CD4-positive, alpha-beta T cell treated with Interleukin-2 at 100 ng/mL for 4 hours (primary cell): ENCODE measurements at places on chromosomes 12 and 14.

DNA sequence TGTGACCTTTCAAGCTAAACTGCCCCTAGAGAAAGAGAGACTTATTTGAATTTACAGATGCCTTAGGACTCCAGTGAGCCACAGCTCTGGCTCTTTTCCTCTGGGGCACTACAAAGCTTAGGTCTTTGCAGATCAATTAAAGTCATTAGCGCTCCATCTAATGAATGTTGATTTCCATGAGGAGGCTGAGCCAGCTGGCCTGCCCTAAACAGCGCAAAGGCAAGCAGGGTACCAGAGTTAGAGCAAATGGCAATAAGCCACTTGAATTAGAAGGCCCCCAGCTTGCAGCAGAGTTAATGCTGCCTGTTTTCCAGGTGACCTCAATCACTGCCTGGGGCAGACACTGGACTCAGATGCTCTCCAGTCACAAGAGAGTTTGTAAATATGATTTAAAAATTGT, 695.3 kb downstream of the DIO2 start:
- no peak for DNase-seq

GRCh38 chr12:2354151-2354991, 301.6 kb downstream of the CACNA1C start:
- DNase-seq = no peak

DNA sequence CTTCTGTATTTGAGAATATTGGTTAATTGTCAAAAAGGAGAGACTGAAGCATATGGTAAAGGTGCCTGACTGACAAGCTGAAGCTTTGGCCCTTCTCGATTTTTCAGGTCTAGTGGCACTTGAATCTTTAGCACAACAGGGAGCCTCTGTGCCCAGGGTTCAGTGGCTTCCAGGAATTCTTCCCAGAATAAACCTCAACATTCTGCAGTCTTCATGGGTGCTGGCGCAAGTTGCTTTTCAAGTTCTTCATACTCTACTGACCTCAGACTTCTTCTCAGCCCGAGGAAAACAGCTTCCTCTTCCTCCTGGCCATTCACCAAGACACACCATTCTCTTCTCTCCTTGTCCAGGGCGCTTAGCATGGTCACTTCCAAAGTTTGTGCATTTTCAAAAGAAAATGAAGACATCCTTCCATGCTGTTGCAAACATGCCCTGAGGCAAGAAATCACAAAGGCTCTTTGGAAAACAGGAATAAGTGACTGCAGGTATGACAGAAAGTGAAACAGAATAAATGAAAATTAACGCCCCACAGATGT, 89.9 kb downstream of the MGST1 start:
- DNase-seq = no peak

- DNase-seq = no peak
These were observed 30.8 kb downstream of the TMTC3 start for GRCh38 chr12:88172844-88173407.

- DNase-seq = no peak
These were observed 608 bp downstream of the ZNF410 start for GRCh38 chr14:73887318-73887616.

DNA sequence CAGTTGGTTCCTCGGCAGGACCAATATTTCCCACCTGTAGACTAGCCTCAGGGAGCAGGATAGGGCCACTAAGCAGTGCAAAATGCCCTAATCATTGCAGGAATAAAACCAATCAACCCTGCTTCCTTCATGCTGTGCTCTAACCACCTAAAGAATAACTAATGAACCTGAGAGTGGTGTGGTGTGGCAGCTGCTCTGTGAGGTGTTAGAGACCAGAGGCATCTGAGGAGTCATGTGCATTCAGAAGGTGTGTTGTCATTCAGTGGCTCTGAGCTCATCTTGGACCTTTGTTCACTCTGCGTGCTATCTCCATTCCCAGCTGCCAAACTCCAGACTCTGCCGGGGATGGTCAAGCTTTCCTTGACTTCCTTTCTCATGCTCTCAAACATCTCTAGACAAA, 136.7 kb upstream of the EGLN3 start:
- DNase-seq = no peak

GRCh38 chr12:128970941-128971340, 117.7 kb downstream of the GLT1D1 start:
- no peak for DNase-seq

DNA sequence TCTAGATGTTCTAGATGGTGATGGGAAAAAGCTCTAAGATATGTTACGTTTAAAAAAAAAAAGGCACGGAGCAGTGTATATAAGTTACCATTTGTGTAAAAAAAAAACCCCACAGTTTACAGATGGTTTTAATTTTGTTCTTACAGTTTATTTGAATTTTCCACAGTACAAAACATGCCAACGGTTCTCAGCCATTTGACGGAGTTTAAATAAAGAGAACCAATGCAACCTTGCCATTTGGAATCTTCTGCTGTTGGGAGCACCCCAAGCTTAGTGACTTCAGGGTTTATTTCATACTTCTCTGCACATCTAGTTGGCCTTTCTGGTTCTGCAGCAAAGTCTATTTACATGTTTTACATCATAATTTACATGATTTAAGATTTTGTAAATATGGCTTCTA, 7.7 kb upstream of the HPD start:
- no peak for DNase-seq

DNA sequence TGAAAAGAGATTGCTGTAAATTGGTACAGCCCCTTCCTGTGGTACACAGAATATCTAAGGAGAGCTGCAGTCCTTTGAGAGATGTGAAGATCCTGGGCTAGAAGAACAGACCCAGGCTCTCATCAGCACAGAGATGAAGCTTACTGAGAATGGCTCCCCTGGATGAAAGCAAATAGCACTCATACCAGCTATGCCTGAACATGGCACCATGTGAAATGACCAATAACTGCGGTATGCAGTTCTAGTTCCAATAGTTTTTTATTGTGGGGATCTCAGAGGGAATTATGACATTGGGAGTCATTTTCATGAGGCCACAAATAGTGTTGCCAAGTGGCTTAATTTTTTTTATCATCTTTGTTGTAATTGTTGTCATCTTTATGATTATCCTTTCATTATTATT, 15.4 kb upstream of the TRHDE start:
- no peak for DNase-seq

DNA sequence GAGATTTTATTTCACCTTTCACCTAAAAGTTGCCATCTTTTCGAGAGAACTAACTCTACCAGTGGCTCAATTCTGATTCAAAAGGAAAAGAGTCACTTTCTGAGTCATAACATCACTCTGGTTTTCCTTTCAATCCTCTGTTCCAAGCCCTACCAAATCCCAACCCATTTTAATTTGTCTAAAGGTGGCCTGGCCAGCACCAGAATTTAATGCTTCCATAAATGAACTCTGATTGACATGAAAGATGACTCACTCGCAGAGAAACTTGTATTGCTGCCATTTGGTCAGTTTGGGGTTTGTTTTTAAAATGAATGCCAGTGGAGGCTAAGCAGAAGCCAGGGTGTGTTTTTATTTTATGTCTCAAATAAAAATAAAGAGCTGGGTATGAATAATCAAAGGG, 117.4 kb upstream of the SOX5 start:
- no peak for DNase-seq

GRCh38 chr14:74506411-74506851, 12.9 kb downstream of the ISCA2 start:
- DNase-seq = no peak

GRCh38 chr14:63163306-63163705, 40.9 kb upstream of the RHOJ start:
- no peak for DNase-seq

DNA sequence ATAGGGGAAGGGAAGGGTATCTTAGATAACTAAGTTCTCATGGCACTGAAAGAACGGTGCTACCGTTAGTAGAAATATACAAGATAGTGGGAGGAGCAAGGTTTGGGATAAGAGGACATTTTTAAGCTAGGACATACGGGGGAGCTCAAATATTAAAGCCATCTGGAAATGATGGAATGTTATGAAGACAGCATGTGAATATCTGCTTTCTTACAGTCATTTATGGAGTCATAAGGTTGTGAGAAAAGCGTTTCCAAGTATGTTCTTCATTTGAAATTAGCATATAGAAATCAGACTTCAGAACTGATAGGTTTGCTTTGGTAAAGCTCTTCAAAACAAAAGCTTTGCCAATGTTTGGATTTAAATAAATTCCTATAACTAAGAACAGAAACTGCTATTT, 62.3 kb downstream of the OTOGL start:
- DNase-seq = no peak

DNA sequence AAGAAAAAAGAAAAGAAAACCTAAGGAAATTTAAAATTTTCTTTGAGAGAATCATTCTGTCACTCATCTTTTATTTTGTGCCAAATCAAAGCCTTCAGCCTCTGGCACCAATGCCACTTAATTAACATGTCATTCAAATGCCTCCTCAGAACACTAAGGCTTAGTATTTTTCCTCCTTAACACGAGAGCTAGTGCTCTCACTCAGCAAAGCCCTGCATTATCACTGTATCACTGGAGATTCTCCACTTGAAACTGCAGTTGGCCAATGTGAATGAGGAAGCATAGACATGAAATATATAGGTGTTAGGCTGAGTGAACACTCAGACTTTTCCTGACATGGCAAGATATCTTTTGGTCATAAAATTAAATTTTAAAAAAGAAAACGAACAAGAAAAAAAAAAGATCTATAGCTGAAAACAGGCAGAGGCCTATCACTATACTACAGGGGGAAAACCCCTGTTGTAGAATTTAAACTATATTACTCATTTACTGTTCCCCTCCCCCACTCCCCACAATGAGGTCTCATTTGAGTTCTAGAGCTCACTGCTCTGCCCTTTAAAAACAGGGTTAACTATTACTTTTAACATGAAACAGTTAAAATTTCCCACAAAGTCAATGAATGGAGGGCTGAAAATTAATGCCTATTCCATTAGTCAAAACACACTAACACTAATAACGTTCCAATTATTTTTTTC, 5.1 kb downstream of the MBIP start:
- peak; percentile 30 for DNase-seq

- DNase-seq = no peak
These were observed 39.4 kb upstream of the E2F7 start for GRCh38 chr12:77104792-77105191.

DNA sequence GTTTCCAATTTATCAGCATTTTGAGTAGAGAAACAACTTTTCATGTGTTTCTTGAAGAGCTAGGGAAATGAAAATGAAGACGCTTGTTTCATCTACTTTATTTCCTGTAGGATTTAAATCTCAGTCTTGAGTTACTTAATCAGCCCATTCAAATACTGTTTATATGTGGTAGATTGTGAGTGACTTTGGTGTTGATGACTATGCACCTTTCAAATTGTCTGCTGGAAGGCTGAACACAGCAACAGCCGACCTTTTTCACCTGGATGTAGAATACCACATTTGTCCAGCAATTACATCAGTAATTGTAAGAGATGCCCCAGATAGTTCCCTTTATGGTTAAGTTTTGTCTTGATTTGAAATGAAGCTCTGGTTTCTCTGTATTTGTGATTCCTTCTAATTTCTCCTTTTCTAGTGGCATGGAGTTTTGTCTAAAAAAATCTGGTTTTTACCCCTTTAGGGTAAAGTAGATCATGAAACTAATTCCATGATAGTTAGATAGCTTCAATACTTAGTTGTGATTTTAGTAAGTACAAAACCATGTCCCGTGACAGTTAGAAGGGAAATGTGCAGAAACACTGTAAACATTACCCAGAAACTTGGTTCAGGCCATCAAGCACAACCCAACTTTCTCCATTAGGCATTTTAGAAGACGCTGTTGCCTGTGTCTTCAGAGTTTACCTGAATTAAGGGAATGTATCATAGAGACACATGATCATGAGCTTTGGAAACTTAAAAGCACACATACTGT, 165.0 kb downstream of the SRGAP1 start:
- DNase-seq = no peak

- no peak for DNase-seq
These were observed 108.5 kb upstream of the FKBP4 start for GRCh38 chr12:2686280-2686646.

DNA sequence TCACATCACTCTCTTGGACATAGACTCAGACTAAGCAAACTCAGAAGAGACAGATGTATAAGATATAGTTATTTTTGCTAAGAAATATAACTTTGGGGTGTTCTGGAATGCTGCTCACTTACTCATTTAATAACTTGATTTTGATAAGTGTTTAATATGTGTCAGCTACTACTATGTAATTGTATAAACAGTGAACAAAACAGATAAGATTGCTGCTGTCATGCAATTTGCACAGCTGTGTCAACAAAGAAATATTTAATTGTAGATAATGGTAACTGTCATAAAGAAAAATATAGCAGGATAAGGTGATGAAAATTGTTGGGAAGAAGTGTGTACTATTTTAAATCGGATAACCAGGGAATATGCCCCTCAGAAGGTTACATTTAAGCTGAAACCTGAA, 84.1 kb upstream of the ZDHHC17 start:
- DNase-seq = no peak

- no peak for DNase-seq
These were observed 6.0 kb upstream of the CEBPE start for GRCh38 chr14:23125011-23125410.

DNA sequence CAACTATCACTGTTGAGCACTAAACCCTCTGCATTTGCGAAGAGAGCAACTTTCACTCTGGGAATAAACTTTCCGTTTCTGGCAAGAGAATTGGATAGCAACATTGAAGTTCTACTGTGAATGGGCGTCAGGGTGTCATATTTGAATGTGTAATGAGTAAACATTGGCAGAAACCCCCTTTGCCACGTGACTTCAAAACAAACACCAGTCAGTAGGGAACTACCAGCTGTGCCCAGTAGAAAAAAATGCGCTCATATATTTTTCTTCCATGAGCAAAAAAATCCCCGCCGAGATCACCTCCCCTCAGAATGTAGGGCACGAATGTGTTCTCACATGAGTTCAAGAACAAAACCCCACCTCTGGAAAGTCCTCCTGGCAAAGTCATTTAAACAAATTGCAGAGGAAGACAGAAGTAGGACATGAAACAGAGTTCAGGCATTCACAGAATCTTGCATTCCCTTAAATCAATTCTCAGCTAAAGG, 80.6 kb downstream of the BTG1 start:
- DNase-seq = peak; percentile 73

DNA sequence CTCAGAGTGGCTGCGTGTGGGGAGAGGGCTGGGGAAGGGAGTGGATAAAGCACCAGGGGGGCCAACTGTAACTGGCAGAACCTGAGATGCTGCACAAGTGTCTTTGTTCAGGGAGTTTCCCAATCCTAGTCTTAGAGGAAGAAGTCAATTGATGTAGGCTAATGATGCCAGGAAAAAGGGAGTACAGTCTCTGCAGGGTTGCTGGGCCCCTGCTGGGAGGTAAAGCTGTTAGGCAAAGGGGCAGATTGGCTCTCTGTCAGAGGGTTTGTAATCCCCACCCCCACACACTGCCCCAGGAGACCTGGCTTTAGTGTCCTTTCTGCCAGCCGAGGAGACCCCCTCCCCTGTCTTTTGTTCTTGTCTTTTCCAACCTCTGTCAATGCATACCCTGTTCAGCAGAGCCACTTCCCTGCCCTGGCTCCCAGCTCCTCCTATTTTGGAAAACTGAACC, 178.4 kb downstream of the KCNA5 start:
- DNase-seq = no peak

- no peak for DNase-seq
These were observed 82.1 kb upstream of the HSPB8 start for GRCh38 chr12:119096429-119097202.

GRCh38 chr12:117019866-117020265, 79.3 kb downstream of the TESC start:
- DNase-seq = no peak

- DNase-seq = no peak
These were observed 10.8 kb downstream of the SETD1B start for GRCh38 chr12:121814429-121815119.
